H1 (cell line): ENCODE measurements at places on chromosomes 4 and X.

- no peak for DNase-seq
Observed at GRCh38 chr4:151581570-151581969, 172.6 kb downstream of the FHIP1A start.

- no peak for DNase-seq
Observed at GRCh38 chr4:123345935-123346300, 50.7 kb upstream of the SPRY1 start.

DNA sequence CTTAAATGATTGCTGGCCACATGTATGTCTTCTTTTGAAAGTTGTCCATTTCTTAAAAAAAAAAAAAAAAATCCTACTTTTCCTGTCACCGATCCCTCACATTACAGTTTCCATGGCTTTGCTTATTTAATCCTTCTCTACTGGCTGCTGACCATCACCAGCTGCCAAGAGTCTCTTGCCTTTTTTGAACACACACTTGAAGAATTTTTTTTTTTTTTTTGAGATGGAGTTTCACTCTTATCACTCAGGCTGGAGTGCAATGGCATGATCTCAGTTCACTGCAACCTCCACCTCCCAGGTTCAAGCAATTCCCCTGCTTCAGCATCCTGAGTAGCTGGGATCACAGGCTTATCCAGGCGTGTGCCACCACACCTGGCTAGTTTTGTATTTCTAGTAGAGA, 134.0 kb downstream of the ANXA5 start:
- DNase-seq, result no peak

- no peak for DNase-seq
Observed at GRCh38 chr4:7938266-7938608, 1.4 kb downstream of the AFAP1 start.

DNA sequence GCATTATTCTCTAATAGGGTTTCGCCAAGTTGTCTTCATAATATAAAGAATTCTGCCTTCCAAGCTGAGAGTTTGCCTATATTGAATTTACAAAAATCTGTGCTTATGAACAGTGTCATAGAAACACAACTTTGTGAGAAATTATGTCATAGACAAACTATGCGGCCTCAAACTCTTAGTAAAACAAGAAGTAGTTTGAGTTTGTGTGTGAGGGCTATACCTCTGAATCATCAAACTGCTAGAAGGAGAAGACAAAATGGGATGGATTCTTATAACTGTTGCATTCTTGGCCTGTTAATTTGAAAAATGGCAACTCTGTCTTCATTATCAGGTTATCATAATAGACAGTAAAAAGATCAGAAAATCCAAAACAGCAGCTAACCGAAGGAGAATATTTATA, 46.1 kb upstream of the NAP1L5 start:
- DNase-seq, result no peak

GRCh38 chr4:138650495-138650894, 365.1 kb upstream of the NOCT start:
- no peak for DNase-seq

DNA sequence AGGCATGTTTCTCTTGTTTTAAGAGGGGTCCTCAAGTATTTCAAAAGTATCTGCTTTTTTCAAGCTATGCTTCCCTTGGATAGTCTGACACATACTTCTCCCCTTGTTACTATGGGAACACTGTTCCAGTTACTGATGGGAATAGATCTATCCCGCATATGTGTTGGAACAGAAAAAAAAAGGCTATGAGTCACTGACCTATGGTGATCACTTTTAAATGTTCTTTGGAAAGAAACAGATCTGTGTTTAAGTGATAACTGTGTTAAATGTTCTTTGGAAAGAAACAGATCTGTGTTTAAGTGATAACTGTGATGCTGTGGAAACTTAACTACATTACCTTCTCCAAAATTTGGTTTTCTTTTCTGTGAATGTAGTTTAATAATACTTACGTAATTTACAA, 303.2 kb downstream of the TEX13C start:
- no peak for DNase-seq

DNA sequence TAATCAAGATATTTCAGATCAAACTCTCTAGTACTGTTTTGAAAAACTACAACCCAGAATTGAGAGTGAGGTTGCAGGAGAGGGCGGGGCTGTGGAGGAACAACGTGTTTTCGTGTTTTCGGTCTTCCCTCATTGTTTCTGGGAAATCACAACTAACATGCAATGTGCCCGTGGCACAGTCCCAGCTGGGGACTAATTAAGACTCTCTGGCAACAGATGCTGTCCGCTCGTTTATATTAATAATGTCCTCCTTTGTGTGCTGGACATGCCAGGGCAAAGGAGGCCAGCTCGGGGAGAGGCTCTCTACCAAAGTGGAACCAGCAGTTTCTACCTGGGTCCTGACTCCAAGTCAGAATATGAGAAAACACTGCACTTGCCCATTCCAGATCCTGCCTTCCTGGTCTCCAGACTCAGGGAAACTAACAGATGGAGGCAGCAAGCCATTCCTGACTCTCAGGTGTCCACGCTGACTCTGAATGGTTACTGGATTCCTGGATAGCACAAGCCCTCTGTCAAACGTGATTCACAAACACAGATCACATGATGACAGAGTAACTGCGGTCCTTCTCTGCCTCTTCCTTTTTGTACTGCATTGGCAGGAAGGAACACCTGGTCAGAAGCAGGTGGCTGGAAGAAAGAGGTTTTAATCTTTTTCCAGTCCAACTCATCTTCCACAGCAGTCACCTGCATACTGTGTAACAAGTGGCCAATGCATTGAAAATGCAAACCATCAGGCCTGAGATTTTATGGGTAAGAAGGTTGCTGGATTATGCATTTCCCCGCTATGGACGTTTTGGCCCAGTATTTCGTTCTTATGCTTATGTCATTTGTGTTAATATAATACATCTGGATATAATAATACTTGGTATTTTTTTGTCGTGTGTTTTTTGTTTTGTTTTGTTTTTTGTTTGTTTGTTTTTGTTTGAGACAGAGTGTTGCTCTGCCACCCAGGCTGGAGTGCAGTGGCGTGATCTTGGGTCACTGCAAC, 65.0 kb downstream of the COQ2 start:
- DNase-seq, result no peak

DNA sequence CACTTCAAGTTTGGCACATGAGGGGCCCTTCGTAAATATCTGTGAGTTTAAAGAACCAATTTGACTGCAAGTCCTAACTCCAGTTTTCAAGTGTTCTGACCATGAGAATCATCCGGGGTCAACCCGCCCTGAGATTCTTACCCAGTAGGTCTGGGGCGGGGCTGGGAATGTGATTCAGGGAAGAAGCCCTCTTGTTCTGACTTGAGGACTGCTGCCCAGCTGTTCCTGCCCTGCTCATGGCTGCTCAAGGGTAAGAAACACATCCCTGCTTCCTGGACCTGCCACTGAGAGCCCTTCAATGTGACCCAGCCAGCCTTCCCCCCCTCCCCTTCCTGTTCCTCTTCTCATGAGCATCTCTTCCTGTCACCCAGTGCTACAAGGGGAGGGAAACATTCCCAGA, 92.7 kb upstream of the PGRMC2 start:
- DNase-seq, result no peak

DNA sequence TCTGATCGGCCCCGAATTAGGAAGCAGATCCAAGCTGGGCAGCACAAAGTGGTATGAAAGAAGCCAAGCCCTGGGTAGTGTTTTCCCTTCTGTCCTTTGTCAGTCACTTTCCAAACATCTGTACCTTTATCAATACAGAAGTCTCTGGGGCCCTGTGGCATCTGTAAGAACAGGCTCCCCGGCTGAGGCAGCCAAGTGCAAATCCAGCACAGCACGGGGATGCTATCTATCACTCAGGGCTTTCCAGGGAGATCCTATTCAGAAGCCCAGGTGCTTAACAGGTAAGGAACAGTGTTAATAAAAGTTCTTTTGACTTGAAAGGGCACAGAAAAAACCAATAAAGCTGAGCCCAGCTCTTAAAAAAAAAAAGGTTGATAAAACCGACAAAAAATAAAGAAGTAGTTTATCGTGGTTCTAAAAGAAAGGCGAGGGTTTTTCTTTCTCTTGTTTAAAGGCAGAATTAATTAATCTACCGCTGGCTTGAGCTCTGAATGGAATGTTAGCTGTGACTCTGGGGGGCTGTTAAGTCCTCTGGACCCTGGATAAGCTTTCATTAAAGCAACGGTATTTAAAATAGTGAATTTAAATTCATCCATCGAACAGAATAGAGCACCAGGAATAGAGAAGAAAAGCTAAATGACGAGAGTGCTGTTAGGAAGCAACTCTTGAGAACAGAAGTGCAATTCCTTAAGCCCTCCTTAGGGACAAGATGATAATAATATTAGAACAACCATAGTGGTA, 119.1 kb upstream of the GATB start:
- no peak for DNase-seq
